ENCODE measurements at places on chromosomes 3 and 15. TPM values are rescaled to one million over a fixed set of nuclear protein-coding genes. Genes with fewer than 3 reads are reported as not detected.

GPR156 gene
- 0.10 TPM for total RNA-seq

DNA sequence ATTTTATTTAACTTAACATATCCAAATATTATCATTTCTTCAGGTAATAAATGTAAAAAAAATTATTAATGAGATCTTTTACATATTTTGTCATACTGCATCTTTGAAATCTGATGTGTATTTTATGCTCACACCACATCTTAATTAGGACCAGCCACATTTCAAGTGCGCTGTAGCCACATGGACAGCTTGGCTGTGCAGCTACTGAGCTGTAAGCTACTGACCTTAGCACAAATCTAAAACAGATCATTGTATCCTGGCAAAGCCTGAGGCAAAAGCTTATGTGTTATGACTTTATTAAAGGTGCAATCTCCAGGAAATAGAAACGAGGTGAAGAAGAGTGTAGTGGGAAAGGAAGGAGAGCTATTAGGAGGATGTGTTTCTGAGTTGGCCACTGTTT, 126.7 kb upstream of the UBE2E2 start:
- DNase-seq, result no peak

GPR149 gene
- not detected for total RNA-seq

DNA sequence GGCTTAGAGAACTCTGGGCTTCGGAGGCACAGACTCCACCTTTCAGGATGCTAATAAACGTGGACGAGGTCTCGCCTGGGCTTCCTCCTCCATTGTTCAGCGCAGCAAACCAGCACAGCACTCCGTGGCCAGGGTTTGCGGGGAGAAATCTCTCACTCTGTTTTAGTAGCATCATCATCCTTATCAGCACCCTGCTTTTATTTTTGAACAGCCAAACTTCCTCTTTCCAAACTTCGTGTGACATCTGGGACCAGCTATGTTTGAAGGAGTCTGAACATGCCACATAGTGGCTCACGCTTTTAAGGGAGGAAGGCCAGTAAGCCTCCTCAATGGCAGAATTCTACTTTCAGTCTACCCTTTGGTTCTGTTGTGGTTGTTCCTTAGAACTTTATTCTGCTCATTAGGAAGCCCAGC, 149.0 kb downstream of the PGPEP1L start:
- no peak for DNase-seq

DNA sequence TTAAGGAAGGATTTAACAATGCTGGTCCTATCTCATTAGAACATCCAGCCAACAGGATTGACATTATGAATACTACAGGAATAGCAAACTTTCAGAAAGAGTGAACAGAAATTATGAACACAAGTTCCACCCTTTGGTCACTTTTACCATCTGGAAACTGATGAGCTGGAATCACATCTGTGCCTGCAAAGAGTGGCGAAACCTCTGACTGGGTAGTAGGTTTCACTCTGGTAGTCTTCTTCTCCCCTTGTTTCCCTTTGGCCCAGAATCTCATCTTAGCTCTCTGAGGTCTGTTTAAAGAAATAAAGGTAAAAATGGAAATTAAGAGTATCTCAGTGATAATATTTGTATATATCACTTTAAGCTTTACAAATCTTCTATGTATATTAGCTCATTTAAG, 73.1 kb downstream of the NR2E3 start:
- DNase-seq, result no peak

DNA sequence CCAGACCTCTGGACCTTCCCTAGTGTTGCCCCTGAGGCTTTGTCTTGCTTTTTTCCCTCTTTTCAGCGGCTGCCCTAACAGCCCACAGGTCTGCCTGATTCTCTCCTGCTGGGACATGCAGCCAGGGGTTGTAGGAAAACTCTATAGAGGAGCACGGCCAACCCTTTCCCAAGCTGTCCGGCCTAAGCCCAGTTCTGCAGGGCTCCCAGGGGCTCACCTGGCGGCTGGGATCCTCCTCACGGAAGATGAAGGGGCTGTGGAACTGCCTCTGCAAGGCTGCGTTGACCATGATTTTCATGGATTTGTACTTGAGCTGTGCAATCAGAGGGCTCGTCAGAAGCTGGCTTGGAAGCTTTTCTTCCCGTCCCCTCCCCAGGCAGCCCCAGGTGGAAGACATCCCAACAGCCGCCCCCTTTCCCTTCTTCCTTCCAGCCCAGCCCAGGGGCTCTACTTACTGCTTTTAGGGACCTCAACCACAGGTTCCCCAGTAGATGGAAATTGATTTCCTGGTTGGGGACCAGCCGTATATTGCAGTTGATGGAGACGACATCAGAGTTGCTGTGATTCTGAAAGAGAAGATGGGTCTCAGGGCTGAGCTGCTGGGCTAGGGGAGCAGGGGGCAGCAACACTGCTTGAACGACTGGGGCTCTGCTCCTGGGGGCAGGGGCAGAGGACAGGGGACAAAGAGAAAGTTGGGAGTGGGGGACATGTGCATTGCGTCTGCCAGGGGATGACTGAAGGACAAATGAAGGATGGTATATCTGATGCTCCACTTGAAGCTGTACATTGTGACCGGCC, 29.8 kb downstream of the FEM1B start:
- DNase-seq, result no peak

GRCh38 chr3:143222505-143222904, 102.9 kb downstream of the CHST2 start:
- DNase-seq, result no peak

DNA sequence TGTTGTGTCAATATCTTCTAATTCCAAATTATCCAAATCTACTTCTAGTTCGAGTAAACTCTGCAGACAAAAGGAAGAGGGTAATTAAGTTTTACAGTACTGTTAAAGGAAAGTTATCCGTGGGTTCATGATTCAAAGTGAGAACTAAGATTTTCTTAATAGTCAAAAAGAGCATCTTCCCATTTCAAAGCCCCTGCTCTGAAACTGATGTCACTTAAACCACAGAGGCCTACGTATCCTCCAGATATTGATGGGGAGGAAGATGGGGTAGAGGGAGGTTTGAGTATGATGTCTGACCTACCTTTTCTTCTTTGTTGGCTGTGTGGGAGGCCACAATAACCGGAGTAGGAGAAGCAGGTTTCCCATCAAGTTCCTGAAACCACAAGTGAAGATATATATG, 14.1 kb downstream of the MRPS22 start:
- no peak for DNase-seq

ANAPC13 gene
- 75.6 TPM for total RNA-seq

DNA sequence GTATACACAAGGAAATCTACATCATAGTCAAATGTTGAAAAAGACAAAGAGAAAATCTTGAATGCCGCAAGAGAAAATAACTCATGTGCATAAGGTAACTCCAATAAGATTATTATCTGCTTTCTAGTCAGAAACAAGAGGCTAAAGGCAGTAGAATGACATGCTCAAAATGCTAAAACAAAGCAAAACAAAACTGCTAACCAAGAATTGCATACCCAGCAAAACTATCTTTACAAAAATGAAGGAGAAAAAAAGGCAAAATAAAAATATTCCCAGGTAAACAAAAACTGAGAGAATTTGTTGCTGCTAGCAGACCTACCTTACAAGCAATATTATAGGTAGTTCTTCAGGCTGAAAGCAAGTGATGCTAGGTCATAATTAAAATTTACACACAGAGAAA, 76.4 kb upstream of the TMEM158 start:
- no peak for DNase-seq

DNA sequence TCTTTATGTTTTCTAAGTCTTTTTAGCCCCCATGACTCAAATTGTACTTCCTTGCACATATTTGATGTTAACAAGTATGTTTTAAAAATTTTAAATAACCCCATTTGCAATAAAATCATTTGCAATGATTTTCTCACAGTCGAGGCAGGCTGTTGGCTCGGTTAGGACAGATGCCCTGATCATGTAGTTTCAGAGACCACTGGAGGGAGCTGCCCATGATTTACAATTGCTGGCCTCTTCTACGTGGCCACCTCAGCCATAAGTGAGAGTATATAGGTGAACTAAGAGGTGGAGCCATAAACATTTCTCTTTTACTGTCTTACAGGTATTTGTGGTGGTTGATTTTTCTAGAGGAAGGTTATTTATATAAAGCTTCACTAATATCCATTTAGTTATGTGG, 1.7 kb downstream of the DTWD1 start:
- no peak for DNase-seq

GPR160 gene
- 1.0 TPM for total RNA-seq

GRCh38 chr3:119690043-119690656, 12.7 kb upstream of the CFAP91 start:
- DNase-seq, result no peak

DNA sequence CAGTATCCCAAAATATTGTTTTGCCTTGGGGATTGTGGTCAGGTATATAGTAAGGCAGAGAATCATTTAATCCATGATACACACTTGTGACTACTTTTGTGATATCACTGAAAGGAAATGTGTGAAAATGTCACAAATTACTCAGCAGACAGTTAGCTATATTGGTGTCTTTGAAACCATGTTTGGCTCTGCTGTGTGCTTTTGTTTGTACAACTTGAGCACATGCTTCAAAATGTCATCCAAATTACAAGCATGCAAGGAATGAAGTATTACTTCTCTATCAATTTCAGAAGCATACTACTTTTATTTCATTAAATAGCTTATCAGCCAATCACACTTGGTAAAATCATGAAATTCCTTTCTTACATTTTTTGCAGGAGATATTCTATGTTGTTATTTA, 619.0 kb upstream of the AGTR1 start:
- no peak for DNase-seq

DNA sequence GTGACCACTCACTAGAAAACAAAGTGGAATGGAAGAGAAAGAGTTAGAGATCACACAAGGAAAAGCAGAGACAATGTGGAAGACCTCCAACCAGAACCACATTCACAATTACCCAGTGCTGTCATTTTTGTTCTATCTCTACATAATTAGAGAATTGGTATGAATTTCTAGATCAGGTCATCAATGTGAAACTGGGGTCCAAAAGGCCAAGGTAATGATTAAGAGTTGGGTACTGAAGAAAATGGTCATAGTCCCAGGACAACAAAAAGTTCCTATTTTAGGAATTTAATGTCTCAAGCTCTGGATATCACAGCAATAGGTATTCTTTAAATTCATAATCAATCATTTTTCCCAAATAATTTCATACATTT, 84.7 kb upstream of the PPIB start:
- DNase-seq, result no peak

RASGRP1 gene
- total RNA-seq, result 0.42 TPM

DNA sequence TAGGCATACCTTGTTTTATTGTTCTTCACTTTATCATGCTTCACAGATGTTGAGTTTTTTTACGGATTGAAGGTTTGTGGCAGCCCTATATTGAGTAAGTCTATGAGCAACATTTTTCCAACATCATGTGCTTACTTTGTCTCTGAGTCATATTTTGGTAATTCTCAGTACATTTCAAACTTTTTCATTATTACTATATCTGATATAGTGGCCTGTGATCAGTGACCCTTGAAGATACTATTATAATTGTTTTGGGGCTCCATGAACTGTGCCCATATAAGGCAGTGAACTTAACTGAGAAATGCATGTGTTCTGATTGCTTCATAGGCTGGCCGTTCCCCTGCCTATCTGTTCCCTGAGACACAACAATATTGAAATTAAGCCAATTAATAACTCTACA, 42.8 kb upstream of the NSMCE3 start:
- no peak for DNase-seq

LRRK1 gene
- total RNA-seq, result 2.3 TPM

- peak; percentile 86 for DNase-seq
These were observed 12.7 kb downstream of the ATP10A start for GRCh38 chr15:25850154-25851111.

DNA sequence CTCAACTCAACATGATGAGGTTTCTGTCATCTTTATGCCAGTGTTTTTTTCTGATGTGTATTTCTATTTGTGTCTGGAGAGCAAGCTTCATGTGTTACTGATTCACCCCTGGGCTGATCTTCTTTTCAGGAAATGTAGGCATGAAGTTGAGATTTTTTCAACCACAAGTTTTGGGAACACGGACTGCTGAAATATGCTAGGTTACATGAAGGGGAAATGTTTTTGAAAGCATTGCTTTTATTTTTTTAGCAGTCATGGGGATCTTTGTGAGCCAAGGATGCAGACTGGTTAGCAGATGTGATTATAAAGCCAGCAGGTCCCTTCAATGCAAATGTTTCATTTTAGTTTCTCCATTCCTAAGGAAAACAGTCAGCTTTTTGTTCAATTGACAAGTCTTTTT, 219.3 kb upstream of the COL8A1 start:
- DNase-seq, result no peak

DNA sequence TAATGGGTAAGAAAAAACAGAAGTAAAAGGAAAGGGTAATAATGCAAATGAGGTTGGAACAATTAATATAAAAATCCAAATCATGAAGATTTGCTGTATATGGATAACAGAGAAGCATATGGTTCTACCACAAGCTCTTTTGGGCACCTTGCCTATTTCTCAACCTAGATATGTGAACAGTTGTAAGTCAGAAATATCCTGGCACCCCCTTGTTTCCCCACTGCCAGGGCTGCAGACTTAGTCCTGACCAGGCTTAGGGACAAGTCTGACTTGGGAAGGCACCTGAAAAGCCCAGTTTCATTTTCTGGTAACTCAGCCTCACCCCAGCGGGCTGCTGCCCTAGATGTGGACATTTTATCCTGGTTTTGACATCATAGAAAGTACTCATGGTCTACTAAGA, 183.2 kb upstream of the STAC start:
- no peak for DNase-seq

GP9 gene
- not detected for total RNA-seq

DNA sequence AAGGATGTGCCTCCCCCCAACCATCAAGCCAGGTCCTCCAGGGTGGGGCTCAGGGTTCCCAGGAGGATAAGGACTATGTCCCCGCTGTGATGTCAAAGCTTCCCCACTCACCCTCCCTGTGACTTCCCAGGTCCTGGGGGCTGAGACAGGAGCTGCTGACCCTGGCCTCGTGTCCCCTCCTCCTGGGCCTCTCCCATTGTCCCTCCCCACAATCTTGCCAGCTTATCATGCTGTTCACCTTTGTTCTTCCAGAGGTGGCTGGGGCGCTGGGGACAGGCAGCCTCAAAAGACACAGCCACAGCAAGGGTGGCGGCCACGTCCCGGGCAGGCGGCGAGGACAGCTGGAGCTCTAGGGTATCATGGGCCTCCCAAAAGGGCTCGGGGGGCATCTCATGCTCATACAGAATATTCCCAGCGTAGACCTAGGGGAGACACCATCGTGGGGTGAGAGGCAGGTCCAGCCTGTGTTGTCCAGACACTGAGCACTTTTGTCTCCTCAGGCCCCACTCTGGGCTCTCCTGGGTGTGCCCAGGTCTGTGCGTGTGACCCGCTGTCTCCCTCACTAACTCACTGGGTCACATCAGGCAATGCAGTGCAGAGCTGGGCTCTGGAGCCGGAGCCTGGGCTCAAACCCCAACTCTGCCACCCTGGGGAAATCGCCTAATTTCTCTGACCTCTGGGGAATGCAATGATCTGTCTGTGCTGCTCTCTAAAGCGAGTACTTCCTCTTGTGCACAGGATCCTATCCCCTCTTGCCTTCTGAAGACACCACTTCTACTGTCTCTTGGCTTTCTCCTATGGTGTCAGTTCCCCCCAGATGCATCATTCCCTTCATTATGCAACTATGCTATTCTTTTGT, 30.0 kb downstream of the SNX33 start:
- no peak for DNase-seq

LRRIQ4 gene
- total RNA-seq, result not detected

Measured in left ventricle myocardium superior (tissue), 1 donor.